ENCODE measurements at places on chromosomes 3 and 15.

- no peak for DNase-seq
These were observed 32.9 kb downstream of the IL16 start for GRCh38 chr15:81229586-81229985.

GRCh38 chr3:148962513-148962912 is 28.8 kb upstream of the GYG1 start:
- DNase-seq, result peak; percentile 88

- DNase-seq, result no peak
These were observed 35.7 kb downstream of the SQOR start for GRCh38 chr15:45670511-45670910.

GRCh38 chr15:93307513-93307912 is 218.5 kb upstream of the RGMA start:
- no peak for DNase-seq

DNA sequence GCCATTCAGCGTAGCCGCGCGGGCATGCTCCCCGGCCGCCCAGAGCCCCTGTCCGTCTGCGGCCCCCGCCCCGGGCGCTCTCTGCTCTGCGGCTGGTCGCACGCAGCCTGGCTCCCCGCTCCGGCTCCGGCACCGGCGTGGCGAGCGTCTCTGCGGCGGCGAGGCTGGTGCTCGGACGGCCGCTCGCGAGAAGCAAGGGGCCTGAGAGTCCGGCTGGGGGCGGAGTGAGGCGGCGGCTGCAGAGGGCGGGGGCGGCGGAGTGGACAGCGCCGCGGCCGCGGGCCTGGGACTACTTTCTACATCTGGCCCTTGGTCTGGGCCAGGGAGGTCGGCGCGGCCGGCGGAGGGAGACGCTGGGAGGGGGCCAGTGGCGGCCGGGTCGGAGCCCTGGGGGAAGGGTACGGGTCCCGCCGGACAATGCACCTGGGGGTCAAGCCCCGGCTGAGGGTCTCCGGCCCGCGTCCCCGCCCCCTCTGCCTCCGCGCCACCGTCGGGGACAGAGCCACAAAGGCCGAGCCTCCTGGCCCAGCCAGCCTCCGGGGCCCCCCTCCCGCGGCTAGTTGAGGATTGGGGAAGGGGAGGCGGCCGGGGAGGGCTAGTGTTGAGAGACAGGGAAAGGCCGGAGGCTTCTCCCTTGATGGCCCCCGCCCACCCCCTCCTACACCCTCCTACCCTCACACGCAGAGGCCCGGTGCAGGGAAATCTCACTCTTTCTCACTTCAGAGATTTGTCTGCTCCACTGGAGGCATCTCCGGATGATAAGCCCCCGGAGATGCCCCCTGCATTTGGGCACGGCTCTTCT is at the start of gene PRTG:
PRTG (minus strand) TSS at position 226 of the 802 bp plus-strand sequence; CDS start at position 5, 221 bp downstream.
- no peak for DNase-seq

- DNase-seq, result no peak
These were observed 328.4 kb downstream of the FEZF2 start for GRCh38 chr3:62044874-62045411.

GRCh38 chr3:159451482-159451881 is 537.2 kb upstream of the IL12A start:
- no peak for DNase-seq

DNA sequence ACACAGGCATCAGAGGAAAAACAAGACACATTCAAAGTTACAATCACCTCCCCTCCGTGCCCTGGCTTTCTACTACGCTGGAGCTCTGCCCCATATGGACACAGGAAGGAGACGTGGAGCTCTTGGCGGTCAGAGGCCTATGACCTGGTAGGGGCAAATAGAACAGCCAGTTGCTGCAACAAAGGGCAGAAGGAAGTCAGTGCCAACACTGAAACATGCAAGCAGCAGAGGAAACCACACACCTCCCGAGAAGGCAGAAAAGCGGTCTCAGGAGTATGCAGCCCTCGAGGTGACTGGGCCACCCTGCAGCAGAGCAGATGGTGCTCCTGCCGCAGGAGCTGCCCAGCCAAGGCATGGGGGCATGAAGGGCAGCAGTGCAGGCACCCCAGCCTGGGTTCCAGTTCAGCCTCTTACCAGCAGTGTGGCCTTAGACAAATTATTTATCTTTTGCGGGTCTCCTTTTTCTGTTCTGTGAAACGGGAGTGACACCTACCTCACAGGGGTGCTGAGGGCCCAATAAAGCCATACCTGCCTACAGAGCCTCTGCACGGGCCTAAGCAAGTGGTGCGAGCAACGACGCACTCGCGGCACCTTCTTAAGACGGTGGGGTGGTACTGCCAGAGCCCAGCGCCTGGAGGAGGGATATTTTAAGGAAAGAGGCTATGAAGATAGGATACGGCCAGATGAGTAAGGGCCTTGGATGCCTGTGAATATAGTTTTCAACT is 8.6 kb downstream of the ZXDC start:
- no peak for DNase-seq

DNA sequence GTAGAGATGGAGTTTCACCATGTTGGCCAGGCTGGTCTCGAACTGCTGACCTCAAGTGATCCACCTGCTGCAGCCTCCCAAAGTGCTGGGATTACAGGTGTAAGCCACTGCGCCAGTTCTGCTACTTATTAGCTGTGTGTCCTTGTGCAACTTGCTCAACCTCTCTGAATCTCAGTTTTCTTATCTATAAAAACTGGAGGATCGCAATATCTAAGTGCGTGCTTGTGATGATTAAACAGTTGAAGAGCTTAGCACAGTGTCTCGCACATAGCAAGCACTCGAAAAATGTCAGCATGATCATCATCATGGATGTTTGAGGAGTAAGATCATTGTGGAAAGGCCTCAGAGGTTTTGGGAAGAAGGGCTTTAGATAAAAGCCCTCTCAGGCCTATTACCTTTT is 10.8 kb downstream of the CLCN2 start:
- DNase-seq, result no peak

GRCh38 chr3:123300583-123300982 is 98.8 kb downstream of the SEC22A start:
- DNase-seq, result no peak

DNA sequence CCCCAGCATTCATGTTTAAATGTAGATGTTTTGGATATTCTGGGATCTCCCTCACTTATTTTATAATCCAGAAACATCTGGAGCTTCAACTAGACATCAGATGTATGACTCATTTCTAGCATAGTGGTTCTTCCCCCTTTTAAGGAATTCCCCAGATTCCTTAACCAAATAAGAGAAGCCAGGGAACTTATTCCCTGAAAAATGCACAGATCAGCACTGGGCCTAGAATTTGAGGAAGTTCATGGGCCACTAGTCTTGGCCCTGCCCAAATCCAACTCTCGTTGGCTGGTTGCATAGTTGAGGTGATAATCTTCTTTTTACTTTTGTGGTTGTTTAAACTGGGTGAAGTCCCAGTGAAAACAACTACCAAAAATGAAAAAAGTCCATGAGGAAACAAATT is 20.4 kb downstream of the RARRES1 start:
- DNase-seq, result no peak

DNA sequence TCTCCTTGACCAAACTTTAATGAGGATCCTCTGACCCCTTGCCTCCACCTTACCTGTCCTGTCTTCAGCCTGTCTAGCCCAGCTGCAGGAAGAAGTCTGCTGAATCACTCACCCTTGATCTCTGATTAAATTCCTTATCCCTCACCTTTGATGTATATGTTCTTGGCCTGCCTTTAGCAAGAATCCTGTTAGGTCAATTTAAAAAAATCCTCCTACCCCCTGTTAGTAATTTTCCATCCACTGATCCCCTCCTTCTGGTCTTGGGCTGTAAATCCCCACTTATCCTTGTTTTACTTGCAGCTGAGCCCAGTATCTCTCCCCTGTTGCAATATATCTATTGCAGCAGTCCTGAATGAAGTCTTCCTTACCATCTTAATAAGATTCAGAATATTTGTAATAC is 39.0 kb downstream of the MYH15 start:
- no peak for DNase-seq

- DNase-seq, result no peak
These were observed 9.9 kb upstream of the RPL29 start for GRCh38 chr3:52005571-52005986.

- no peak for DNase-seq
These were observed 17.1 kb downstream of the VILL start for GRCh38 chr3:38007754-38008090.

- DNase-seq, result no peak
These were observed 202.8 kb downstream of the TP63 start for GRCh38 chr3:189833996-189834395.

GRCh38 chr15:43492266-43492665 is 690 bp downstream of the TP53BP1 start:
- DNase-seq, result no peak

- DNase-seq, result peak; percentile 79
These were observed 321.8 kb upstream of the MME start for GRCh38 chr3:154758109-154758868.

DNA sequence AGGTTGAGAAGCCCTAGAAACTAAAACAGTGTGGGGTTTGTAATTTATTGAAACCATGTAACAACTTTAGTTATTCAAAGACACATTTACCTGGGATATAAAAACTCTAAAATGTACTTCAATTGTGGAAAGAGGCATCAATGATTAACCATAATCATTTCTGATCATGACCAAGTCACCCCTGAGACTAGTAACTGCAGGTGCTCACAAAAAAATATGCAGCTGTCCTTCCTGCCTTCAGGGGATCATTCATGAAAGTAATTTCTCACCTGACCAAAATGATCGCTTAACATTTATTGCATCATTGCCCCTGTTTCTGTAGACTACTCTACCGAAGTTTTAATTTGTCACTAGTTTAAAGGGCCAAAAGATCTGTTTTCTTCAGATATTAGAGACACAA is 9.0 kb downstream of the ACP3 start:
- DNase-seq, result no peak

GRCh38 chr3:160368804-160369203 is 30.2 kb downstream of the IFT80 start:
- peak; percentile 92 for DNase-seq

DNA sequence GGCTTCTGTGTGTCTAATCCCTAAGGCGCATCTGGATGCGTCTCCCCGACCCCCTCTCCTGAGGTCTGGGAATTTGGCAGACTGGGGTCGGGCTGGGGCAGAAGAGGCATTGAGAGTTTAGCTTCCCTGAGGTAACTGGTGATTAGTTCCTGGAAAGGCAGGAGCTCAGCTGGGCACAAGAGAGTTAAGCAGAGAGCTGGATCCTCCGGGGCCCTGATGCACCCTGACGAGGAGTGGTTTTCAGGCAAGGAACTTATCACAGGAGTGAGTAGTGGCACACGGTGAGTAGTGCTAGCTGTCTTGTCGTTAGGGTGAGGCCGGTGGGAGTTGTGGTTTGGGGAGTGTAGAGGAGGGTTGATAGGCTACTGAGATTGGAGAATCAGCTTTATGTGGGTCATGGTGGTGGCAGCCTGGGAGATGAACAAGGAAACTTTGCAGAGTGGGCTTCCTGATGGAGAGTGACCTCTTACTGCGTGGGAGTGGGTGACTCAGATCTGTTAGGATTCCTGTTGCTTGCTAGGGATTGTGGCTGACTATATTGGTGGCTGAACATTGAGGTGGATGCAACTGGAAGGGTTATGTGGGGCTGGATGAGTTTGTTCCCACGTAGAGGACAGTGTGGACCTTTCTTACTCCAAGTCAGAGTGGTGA is 897 bp downstream of the RAD54L2 start:
- peak; percentile 22 for DNase-seq

DNA sequence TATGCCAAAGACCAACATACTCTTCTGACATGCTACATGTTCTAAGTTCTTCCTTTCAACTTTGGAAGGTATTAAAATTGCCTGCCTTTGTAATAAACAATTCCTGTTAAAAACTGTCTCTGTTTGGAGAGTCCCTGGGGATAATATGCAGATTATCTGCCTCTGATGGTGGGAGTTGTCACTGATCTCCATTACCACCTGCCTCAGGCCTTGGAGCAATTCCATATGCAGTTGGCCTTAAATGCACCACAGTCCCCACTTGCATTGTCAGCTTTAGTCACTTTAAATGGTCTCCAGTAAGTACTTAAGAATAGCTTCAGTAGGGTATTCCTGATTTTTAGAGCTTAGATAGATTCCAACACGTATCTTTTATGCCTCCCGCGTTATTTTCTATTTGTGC is 121.1 kb upstream of the GOLIM4 start:
- DNase-seq, result no peak
